ENCODE measurements at places on chromosomes 11 and 22.

DNA sequence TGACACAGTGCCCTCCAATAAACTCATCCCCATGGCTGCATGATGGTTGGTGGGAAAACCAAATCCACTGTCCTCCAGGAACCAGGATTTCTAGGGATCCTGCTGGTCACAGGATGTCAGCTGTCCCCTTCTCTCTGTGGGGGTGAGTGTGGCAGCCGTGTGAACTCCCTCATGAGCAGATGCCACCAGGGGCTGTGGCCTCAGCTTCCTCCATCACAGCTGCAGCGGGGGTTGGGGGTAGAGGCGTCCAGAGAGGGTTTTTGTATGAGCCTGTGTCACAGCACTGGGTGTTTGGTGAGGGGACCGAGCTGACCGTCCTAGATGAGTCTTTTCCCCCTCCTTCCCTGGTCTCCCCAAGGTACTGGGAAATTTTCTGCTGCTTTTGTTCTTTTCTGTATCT lies 26.4 kb downstream of the IGLL5 start:
- DNase-seq, result no peak

DNA sequence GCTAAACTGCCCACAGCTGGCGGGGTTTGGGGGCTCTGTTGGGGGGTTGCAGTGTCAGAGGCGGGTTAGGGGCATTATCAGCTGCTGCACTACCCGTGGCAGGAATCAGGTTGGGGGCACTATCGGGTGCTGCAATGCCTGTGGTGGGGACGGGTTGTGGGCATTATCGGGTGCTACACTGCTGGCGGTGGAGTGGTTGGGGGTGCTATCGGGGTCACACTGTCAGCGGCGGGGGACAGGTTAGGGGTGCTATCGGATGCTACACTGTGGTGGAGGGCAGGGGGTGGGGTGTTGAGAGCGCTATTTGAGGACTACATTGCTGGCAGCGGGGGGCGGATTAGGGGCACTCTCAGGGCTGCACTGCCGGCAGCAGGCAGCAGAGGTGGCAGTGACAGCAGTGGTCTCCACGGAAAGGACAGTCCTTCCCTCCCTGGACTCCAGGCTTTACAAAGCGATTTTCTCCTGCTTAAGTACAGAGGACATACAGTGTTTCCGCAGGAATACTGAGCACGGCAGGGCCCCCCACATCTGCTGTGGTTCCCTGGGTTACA lies 119.5 kb upstream of the VPREB1 start:
- DNase-seq, result no peak

- no peak for DNase-seq
These were observed 591.1 kb downstream of the BRD1 start for GRCh38 chr22:49236541-49237075.

- peak; percentile 49 for DNase-seq
These were observed at the start of gene ALKBH8 for GRCh38 chr11:107565219-107565937. Gene ALKBH8 (minus strand): TSS chr11:107565735. CDS start chr11:107560893, 4,842 bp downstream.

DNA sequence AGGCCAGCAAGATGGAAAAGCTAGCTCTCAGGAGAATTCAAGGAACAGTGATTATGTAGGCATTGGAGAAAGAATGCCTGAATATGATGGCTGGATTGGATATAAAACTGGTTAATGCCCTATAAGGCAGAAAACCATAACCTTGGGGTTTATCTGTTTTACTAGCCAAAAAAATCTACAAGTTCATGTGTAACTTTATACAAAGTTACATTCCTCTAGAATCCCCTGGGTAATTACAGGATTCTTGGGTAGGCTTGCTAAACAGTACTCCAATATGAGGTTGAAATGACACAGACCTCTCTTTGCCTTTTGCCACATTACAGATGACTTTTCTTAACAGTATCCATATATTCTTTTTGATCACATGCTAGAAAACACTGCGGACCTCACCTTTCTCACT lies 26.0 kb downstream of the TSPAN18 start:
- no peak for DNase-seq

Measured in NCI-H1417 treated with DMSO at 0.1 percent for 48 hours (cell line).